ENCODE measurements at places on chromosomes 11 and 22. TPM values are rescaled to one million over a fixed set of nuclear protein-coding genes. Genes with fewer than 3 reads are reported as not detected.
A peak's percentile ranks its signal among the peaks of the same experiment; 100 is the strongest.

The CENPM gene
- 0.84 TPM for total RNA-seq

The TRIM51 gene
- not detected for total RNA-seq

The NKAPD1 gene
- total RNA-seq, result 14.7 TPM

The MMP10 gene
- not detected for total RNA-seq

The SUSD2 gene
- 11.2 TPM for total RNA-seq

GRCh38 chr11:15816260-15816871 lies 540.0 kb downstream of the SOX6 start:
- DNase-seq, result peak; percentile 74

DNA sequence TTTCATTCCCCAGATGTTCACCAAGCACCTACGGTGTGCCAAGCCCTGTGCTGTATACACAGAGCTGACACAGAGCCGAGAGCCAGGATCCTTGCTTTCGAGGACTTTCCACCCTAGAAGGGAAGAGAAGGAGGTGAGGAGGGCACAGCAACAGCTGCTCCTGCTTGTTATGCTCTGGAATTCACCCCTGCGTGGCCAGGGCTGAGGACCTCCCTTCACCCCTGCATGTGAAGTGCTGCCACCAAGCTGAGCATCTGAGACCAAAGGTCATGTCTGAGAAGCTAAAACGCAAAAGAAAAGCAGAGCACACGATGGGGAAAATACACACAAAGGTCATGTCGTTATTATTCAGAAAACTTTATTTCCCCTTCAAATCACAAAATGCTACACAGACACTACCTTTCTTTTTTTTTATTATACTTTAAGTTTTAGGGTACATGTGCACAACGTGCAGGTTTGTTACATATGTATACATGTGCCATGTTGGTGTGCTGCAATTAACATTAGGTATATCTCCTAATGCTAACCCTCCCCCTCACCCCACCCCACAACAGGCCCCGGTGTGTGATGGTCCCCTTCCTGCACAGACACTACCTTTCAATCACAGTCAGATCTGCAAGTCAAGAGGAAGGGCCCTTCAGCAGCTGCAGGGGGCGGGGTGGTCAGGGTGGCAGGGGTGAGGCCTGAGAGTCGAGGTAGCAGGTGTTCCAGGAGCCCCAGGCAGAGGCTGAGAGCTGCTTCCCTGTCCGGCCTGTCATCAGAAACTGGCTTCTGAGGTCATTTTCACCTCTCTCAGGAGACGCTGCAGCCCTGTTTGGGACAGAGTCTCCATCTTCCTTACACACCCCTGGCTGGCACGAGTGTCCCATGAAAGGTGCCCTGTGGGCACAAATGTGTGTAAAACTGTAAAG lies 40.1 kb upstream of the PRR5 start:
- no peak for DNase-seq

DNA sequence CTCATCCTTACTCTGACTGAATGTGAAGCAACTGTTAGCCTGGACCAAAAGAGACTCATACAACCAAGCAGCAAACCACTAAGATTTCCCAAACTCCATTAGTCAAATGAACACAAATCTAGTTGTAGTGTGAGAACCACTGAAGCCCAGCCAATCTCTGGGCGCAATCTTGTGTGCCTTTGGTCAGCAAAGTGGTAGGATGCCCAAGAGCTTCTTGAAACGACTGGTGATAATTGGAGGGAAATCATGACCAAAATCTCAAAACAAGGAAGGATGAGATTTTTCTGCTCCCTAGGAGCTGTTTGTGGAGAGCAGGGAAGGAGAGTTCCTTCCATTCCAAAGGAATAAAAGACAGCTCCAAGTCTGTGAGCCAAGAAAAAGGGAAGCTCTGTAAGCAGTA lies 24.0 kb downstream of the F2 start:
- no peak for DNase-seq

DNA sequence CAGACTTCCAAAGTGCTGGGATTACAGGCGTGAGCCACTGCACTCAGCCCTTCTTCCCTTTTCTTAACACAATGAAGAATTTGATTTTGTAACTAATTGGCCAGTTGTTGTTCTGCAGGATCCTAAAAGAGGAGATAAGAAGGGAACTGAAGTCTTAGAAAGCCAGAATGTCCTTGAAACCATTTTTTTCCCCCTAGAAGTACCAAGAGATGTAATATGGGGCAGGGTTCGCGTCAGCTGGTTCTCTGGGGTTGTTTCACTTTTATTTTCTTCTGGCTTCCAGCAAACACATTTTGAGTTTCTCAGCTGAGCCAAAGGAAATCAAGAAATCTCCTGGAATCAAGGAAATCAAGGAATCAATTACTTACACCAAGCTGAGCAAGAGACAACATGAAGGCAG lies 7.6 kb upstream of the NUCB2 start:
- DNase-seq, result no peak

DNA sequence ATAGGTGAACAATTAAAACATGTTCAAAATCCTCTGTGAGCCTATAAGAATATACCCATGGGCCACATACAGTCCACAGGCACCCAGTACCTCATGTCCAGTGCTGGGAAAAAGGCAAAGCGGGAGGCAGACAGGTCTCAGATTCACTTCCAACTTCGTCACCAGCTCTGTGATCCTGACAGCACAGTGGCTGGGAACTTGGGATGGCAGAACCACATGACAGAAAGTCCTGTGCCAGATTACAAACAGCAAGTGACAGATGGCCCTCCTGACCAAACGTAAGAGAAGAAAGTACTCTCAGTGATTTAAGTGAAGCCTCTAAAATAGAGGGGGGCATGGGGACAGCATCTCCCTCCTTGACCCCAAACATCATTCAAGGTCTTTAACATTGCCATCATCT lies 5.8 kb downstream of the SLC1A2 start:
- no peak for DNase-seq

DNA sequence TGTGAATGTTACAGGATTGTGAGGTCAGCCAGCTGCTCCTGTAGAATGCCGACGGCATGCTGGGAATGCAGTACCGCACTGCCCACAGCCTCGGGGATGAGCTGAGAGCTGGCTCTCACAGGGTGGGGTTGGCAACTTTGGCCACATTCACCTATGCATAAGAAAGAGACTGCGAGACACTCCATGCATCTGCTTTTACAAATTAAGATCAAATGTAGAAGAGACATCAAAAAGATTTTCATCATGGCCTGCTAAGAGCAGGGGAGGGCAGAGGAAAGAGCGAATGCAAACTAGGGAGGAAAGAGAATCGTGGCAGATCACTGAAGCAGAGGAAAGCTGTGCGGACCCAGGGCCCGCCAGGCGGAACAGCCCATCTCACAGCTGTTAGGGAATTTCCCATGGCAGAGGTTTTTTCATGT lies 49.8 kb upstream of the SPATA19 start:
- no peak for DNase-seq

DNA sequence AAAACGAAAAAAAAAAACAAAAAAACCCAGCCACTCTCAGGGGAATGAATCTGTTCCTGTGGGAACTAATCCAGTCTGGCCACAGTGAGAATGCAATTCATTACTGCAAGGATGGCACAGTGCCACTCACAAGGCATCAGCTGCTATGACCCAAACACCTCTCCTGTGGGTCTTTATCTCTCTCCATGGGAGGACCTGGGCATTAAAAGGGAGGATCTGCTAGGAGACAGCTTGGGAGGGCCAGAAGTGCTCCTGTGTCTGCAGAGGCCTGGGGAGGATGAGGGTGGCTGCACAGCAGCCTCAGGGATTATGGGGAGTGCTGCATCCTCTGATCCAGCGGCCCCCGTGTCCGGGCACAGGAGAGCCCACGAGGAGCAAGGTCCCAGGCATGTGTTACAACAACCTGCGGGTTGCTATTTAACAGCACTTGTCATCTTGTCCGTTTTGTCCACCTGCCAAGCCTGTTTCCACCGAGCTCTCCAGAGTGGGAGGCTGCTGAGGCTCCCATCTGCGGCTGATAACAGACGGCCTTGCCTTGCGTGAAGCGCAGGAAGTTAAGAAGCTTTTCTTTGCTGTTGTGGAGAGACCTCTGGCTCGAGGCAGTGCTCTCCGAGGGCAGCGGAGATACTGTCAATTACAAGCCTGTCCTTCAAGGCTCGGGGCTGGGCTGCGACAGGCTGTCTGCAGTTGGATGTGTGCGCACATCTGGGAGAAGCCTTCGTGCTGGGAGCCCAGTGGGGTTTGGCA lies 97.7 kb downstream of the NXPE2 start:
- no peak for DNase-seq

- DNase-seq, result no peak
These were observed 158.3 kb upstream of the MTMR2 start for GRCh38 chr11:96082002-96082899.

DNA sequence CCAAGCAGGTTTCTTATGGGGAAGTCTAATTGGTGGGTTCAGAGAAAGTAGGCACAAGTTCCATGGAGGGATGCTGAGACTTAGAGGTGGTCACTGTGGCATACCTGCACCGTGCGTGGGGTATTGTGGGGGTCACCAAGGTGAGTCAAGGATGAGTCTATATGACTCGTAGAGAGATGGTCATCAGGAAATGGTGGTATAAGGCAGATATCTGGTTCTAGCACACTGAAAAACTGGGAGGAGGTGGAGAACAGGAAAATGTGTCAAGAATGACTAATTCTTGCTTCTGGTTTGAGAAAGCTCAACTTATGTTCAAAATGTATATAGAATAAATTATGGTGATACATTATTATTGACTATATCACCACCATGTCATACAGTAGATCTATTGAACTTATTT lies 258.1 kb downstream of the RAB38 start:
- no peak for DNase-seq

DNA sequence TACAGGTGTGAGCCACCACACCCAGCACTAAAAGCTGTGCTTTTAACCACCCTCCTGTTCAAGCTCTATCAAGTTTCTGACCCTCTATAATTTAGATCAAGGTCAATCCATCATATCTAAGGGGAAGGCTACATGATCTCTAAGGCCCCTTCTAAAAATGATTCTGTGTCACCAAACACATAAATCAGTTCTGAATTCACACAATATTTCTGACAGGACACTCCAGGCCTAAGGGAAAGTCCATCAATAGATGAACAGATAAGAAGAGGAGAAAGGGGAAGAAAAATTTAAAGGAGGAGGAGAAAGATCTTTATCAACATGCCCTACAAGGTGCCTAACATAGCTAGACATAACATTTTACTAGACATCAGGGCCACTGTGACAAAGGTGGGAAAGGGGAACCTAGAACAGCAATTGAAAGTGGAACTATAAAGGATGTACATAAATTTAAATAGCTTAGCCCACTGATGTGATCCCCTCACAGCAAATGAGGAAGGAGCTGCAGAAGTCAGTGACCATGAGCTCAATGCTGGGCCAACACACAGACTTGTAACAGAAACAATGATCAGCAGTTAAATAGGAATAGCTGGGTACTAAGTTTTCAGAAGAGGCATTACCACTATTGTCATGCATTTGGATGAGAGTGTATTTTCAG lies 4.7 kb downstream of the PRCP start:
- DNase-seq, result no peak

DNA sequence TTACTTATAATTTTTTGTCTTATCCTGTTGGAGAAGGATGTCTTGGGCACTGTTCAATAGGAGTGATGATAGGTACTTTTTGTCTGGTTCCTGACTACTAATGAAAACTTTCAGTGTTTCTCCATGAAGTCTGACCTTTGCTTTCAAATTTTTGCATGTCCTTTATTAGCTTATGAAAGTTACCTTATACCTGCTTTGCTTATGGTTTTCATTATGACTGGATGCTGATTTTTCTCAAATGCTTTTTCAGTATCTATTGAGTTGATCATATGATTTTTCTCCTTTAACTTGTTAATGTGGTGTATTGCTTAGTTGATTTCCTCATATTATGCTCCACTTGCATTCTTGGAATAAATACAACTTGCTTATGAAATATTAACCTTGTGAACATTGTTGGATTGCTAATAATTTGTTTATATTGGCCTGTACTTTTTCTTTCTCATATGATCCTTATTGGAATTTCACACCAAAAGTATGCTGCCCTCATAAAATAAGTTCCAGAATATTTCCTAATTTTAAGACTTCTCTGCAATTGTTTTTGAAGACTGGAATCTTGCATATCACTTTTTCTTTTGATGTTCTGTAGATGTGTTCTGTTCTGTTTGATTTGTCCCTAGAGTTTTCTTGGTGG lies 85.0 kb upstream of the SC5D start:
- no peak for DNase-seq

GRCh38 chr11:115144914-115145313 lies 359.3 kb downstream of the CADM1 start:
- no peak for DNase-seq
